ENCODE measurements at places on chromosomes 2 and 18.

DNA sequence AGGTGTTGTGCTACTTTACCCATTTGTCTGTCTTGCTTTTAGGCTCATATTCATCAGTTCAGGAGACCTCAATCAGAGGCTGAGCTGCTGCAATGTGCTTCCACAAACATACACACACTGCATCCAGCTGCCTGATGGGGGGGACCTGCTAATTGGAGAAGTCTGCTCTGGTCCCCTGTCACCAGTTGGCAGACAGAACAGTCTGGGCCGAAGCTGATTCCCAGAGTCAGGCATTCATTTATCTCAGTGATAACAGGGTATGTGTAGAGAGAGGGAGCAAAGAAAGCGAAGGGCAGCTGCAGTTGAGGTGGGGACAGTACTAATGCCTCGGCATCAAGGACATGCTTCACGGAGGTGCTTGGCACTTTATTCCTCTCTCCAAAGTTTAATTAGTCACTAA lies 584.3 kb upstream of the PIK3C3 start:
- DNase-seq, result no peak

GRCh38 chr18:79697976-79698375 lies 18.4 kb downstream of the CTDP1 start:
- no peak for DNase-seq

GRCh38 chr18:7608781-7609201 lies 41.7 kb downstream of the PTPRM start:
- no peak for DNase-seq

DNA sequence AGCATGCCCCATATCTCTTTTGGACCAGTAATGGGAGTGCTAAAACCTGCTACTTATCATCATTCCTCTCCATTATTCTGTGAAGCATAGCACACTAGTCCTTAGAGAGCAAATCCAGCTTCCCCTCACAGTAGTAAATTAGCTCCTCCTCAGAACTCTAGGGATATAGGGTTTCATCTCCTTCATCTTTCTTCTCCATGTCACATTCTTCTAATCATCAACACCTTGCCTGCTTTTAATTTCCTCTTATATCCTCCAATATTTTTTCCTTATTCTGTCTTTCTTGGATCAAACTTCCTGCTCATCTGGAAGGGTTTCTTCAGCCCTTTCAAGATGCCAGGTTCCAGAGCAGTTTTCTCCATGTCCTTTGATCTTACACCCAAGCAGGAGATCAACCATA lies 321.4 kb upstream of the ACVR2A start:
- no peak for DNase-seq

DNA sequence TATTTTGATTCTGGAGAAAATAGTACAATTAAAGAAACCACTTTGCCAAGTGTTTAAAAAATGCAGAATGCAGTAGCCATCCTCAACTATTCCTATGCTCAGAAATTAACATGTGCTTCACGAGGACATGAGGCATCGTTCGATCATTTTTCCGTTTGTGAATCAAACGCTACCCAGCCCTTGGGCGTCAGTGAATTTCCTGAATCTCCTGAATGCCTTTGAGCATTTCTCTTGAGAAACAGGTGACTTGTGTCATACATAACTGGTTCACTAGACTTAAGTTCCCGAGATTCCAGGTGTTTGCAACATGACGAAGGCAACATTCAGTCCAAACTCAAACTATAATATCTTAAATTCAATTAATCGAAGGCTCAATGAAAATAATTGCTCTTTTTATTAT lies 110.0 kb upstream of the ALKAL2 start:
- DNase-seq, result no peak

DNA sequence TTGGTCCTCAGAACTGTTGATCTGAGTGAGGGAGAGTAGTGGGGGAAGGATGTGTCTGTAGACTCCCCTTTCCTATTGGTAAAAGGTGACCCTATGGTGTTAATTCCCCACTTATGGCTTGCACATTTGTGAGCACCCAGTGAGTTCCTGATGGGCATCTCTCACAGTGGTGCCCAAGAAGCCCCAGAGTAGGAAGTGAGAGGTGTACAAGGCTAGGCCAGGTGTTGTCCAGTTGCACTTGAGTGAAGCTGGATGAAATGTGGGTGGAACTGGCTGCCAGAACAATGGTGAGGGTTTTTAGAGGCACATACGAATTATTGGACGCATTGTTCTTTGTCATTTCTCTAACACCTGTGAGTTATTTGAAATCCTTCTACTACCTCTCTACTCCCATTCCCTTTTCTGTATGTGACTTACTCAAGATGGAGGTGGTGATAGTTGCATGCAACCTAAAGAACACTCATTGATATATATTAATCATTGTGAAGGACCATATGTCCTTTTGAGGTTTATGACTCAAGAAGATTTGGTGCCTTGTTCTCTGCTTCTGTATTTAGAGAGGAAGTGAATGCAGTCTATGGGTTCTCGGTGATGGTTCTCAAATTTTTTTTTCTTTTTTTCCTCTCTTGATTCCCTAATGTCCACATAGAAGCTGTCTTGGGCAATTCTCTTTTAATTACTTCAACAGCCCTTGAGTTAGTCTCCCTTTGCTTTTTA lies 162.7 kb downstream of the FSHR start:
- DNase-seq, result no peak

DNA sequence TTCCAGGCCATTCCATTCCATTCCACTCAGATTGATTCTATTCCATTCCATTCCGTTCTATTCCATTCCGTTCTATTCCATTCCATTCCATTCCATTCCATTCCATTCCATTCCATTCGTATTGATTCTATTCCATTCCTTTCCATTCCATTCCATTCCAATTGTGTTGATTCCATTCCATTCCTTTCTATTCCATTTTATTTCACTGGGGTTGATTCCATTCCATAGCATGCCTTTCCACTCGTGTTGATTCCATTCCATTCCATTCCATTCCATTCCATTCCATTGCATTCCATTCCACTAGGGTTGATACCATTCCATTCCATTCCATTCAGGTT lies 1142.3 kb downstream of the RPIA start:
- no peak for DNase-seq

- DNase-seq, result no peak
These were observed 150.3 kb downstream of the SH3RF3 start for GRCh38 chr2:109279243-109279860.

DNA sequence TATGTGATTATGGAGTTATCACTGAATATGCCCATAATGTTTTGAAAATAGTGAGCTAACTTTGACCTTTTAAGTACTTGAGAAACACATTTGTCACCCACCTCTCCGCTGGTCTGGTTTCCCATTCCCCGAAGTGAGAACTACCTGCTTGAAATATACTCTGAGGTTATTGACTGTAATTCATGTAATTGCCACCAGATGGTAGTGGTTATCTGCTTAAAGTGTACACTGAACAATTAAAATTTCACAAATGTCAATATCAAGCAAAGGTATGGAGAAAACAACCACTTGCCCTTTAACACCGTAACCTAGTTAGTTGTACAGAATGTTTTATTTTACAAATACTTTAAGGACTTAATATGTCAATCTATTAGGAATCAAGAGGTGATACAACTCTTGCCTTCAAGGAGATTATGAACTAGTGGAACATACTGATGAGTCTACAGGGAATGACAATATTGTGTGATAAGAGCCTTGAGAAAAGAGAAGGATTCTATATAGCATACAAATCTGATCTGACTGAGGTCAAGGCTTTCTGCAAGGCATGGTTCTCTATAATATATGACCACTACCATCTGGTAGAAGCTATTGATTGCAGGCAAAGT lies 316.8 kb upstream of the KCNH7 start:
- DNase-seq, result peak; percentile 29

GRCh38 chr2:168592181-168592831 lies 136.2 kb downstream of the CERS6 start:
- DNase-seq, result no peak

GRCh38 chr2:109475531-109476210 lies 138.1 kb downstream of the SEPTIN10 start:
- no peak for DNase-seq

DNA sequence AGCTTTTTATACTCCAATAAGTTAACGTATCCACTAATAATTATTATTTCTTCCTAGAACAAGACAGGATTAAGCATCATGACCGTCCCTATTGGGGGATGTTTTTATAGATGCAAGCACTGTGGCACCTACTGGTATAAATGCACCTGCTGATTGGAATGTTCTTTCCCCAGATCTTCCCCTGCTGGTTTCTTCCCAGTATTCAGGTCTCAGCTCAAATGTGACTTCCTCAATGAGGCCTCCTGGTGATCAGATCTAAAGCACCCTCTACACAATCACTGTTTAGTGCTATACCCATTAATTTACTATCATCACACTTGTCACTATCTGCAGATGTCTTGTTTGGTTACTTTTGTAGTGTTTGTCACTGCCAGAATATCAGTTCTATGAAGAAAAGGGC lies 3.9 kb upstream of the TYMS start:
- DNase-seq, result no peak

DNA sequence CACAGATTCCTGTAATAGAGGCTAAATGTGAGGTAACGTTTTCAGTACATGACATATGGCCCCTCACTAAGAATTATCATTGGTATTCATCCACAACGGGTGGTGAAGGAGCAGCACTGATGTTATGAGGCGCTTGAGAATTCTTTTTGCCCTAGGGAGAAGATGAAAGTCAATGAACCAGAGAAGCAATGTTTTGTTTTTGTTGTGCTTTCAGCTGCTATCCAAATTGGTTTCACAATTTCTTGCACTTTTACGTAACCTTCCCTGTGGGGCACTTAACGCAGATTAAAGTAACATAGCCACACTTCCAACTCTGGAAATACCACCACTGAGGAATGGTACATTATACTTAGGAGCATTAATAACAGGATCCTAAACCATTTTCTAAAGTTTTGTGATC lies 13.3 kb upstream of the CCDC85A start:
- no peak for DNase-seq

DNA sequence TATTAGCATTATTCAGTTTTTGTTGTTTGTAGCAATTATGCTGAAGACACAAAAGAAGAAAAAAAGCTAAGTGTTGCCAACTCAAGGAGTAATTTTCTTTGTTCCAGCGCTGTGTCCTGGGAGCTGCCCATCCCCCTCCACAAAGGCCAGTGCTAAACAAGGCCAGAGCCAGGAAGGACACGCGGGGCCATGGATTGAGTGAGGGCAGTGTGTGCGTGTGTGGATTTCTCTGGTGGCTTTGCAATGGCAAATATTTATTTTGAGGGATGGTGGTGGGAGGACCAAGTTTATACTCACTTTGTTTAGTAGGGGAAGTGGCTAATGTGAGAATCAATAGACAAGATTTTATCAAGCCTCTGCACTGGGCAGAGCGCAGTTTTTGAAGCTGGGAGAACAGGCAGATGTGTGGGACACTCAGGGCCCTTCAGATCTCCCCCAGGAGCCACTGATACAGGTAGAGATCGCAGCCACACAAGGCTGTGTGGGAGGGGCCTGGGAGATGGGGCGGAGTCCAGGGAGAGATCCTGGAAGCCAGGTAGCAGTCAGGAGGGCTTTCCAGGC lies 11.4 kb downstream of the AGAP1 start:
- peak; percentile 49 for DNase-seq

DNA sequence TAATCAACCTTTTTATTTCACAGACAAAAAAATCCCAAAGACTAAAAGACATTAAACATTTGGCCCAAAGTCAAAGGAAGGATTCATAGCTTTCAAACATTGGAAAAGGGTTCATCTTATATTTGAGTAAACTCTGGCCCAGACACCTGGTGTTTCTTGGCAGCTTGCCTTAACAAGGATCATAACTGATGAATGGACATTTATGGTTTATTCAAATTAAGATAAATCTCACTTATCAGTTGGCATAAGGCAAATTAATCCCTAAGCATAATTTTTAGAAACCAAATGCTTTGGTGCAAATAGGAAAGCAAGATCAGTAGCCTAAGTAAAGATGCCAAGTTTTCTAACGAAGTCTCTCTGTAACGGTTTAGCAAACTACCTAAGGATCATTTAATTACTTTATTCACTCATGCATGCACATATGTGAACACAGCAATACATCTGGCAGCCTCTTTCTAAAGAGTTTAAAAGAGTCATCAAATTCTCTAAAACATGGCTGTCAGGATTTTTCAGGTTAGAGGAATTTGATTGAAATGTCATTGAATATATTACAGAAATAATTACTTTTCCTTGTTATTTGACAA lies 323.4 kb upstream of the RBMS1 start:
- peak; percentile 47 for DNase-seq

DNA sequence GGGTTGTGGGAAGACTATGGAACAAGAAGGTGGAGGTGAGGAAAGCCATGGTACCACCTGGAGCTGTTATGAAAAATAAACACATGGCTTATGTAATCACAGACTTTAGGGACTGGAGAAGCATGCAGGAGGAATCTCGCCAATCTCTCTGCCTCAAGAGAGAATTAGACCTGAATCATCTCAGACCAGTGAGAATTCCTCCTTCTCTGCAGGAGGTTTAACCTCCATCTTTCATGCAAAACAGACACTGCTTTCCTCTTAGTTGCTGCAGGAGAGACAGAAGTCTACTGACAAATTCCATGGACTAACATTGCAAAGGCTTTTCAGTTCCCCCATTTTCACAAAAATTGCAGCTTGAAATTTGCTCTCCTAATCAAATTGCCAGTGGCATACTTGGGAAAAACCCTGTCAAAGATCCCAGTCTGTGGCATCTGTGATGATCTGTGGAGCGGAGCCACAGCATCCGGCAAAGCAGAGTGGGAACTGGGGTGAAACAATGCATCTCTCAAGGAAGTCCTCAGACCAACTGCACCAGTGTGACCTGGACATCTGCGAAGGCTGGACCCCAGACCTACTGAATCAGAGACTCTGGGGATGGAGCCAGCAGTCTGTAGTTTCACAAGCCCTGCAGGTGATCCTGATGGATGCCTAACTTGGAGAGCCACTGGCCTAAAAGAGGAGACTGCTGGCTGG lies 28.6 kb upstream of the NCKAP5 start:
- DNase-seq, result peak; percentile 22

GRCh38 chr18:34085140-34085739 lies 139.5 kb downstream of the NOL4 start:
- DNase-seq, result no peak

DNA sequence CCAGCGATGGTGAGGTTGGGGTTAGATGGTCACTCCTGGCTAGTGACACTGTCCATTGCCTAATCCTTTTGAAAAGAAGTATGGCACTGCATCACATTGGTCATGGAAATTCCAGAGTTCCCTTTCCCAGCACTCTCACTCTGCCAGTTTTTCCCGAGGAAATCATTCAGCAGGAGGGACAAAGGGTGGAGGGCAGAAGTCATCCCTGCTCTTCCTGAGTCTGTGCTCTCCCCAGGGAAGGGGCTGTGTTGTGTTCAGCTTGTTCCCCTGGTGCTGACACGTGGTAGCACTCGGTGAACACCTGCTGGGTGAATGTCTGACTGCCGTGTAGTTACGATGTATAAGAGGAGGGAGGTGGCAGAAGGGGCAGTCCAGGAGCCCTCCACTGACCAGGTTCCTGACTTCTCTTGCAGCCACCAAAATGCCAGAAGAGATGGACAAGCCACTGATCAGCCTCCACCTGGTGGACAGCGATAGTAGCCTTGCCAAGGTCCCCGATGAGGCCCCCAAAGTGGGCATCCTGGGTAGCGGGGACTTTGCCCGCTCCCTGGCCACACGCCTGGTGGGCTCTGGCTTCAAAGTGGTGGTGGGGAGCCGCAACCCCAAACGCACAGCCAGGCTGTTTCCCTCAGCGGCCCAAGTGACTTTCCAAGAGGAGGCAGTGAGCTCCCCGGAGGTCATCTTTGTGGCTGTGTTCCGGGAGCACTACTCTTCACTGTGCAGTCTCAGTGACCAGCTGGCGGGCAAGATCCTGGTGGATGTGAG lies 21.6 kb downstream of the STEAP3 start:
- DNase-seq, result no peak

- no peak for DNase-seq
These were observed 30.7 kb downstream of the STON1 start for GRCh38 chr2:48560546-48561209.
